ENCODE measurements at places on chromosomes 16 and 17.

- no peak for DNase-seq
Observed at GRCh38 chr16:27539120-27539519, 10.6 kb downstream of the GTF3C1 start.

- no peak for DNase-seq
Observed at GRCh38 chr16:53707671-53708070, 3.7 kb downstream of the FTO start.

DNA sequence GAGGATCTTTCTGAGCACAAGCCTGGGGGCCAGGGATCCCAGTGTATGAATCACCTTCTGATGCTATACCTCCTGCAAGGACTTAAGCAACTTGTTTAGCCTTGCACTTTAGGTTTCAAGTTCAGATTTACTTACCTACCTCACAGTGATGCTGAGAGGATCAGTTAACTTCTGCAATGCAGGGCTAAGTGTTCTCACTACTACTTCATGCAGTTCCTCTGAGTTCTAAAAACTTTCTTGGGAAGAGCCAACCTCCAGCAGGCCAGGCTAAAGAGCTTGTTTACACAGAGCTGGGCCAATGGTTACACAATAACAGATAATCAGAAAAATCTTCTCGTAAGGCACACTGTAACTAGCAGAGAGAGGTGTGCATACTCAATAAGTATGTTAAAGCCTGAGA, 13.0 kb downstream of the VEZF1 start:
- no peak for DNase-seq

DNA sequence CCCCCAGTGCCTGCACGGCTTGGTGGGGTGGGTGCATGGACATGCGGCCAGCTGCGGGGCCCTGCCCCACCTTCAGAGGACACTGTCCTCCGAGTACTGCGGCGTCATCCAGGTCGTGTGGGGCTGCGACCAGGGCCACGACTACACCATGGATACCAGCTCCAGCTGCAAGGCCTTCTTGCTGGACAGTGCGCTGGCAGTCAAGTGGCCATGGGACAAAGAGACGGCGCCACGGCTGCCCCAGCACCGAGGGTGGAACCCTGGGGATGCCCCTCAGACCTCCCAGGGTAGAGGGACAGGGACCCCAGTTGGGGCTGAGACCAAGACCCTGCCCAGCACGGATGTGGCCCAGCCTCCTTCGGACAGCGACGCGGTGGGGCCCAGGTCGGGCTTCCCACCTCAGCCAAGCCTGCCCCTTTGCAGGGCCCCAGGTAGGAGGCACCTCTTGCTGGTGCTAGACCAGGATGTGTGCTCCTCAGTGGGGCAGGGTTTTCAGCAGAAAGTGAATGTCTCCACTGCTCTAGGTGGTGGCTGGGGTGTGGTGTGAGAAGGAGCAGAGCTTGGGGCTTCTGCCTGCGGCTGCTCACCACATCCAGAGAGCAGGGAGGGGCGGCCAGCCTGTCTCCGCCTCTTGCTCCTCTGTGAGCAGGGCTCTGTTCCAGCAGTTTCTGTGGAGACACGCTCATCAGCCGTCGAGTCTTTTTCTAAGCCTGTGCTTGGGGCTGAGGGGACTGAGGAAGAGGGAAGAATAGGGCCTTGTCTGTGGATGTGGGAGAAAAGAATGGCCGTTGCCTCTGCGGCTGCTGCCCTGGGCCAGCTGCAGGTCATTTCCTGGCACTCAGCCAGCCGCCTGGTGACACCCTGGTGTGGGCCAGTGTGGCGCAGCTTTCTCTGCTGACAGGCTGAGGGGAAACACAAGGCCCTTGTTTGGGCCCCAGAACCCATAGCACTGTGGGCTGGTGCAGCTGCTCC, 2.2 kb downstream of the ZNF276 start:
- no peak for DNase-seq

DNA sequence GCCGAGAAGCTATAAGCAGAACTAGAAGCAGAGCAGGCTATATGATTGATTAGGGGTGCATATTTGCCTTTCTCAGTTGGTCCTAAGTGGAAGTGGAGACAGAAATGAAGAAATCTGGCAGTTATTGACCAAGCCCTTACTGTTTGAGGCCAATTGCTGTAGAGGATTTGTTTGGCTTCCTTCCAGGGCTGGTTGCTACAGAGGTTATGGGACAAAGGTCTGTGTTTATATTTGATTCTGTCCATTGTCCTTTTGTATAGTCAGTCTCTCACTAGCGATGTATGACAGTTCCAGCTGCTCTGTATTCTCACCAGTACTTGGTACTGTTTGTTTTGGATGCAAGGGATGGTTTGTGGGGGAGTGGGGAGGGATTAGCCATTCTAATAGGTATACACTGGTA, 7.3 kb upstream of the ALOX15 start:
- DNase-seq = peak; percentile 56

DNA sequence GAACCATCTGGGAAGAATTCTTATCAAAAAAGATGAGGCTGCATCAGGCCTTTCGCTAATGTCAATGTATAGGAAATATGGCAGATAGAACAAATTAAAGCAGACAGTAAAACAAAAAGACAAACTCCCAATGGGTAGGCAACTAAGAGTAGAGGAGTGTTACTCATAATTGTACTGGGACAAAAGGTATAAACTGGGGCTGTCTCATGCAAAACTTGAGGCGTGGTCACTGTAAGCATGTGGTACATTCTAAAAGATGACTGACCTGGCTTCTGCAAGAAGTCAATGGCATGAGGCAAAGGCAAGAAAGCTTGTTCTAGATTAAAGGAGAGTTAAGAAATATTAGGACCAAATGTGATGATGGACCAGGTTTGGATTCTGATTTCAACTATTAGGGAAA, 26.7 kb downstream of the SMIM36 start:
- no peak for DNase-seq

DNA sequence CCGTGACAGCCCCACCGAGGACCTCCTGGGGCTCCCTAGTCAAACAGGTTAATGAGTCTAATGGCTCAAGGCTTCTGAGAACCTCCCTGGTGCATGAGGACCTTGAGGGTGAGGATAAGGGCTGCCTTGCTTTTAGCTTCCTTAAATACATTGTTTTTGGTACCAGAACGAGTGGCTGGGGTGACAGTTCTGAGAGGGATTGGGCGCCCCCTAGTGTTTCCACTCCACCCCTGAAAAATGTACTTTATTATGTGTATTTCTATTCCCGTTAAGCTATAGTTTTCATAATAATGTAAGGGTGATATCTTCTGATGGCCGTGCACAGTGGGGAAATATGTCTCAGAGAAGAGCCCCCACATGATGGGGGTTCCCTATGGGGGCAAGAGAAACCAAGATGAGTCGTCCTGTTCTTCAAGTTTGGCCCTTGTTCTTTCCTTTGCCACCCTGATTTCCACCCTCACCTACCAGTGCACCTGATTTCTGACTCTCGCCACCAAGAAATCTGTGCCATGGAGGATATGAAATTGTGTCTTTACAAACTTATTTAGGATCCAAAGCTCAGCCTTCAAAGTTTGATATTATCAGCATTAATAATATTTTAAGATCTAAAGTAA, 14.5 kb upstream of the VWA3A start:
- peak; percentile 4 for DNase-seq

DNA sequence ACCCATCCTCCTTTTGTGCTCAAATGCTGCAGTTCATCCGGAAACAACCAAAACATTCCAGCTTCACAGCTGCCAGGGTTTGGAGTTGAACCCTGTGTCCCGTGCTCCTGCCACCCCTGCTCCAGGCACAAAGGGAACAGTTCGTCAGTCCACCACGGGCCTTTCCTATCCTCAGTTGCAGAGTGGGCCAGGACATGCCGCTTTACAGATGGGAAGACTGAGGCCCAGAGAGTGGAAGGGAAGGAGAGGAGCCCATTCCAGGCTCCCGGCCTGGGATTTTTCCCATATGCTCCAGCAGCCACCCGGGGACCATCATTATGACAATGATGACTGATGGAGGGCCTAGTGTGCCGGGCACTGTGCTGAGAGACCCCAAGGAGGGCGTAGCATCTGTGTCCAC, 27.6 kb downstream of the RAI1 start:
- DNase-seq = no peak

DNA sequence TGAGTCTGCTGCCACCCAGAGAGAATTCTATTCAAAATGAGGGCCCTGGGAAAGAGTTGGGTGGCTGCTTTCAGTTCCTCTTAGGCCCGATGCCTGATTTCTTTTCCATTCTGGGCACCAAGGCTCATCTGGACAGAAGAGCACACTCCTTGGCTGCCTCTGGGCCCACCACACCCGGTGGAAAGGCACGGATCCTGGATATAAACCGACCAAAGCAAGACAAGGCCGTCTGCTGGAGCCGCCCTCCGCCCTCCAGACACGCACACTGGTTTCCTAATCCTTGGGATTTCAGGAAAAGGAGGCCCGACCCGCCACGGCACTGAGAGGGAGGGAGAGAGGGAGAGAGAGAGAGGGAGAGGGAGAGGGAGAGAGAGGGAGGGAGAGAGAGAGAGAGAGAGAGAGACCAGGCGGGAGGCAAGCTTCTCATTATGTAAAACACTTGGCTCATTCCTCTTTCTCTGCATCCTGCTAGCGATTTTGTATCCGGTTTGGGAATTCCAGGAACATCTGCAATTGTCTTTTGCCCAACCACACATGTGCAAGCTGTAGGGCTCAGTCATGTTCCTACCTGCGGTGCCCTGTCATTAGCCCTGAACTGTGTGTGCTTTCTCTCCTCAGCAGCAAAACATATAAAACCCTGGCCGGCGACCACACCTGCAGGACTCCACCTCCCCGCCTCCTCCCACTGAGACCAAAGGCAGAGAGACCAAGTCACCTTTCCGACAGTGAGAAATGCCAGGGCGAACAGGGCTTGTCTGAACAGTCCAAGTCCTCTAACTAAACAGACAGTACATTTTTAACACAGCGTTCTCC, 347.2 kb downstream of the SOX9 start:
- DNase-seq = no peak

DNA sequence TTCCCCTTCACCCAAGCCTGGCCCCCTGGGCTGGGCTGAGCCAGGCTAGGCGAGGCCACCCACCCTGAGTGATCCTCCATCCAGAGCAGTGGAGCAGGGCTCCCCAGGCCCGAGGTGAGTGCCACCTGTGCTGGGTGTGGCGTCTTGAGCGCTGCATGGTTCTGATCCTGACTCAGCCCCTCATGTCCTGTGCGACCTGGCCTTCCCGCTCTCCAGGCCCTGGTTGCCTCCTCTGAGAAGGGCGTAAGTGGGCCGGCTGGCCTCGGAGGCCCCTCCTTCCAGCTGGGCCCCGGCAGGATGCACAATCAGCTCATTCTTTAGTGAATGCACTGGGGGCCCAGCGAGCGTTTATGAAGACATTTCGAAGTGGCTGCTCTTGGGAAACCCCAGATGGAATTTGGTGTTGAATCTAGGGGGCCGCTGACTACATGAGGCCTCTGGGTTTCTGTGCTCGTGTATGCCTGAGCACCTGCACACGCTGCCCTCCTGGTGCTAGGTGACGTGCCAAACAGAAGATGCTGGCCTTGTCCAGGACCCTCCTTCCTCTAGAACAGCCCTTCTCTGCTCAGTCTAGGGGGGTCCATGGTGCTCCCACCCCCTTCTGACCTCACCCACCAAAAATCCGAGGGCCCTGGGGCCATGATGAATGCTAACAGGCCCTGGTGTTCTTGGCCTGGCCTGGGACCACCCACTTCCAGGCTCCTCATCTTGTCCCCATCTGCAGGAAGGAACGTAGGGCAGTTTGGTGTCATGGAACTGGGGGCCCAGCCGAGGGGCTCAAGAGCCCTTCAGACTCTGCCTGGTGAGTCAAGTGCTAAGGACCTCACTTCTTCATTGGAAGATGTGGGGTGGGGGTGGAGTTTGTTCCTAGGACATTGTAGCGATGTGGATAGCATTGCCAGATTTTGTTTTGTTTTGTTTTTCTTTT, 3.6 kb upstream of the TMEM92 start:
- no peak for DNase-seq

DNA sequence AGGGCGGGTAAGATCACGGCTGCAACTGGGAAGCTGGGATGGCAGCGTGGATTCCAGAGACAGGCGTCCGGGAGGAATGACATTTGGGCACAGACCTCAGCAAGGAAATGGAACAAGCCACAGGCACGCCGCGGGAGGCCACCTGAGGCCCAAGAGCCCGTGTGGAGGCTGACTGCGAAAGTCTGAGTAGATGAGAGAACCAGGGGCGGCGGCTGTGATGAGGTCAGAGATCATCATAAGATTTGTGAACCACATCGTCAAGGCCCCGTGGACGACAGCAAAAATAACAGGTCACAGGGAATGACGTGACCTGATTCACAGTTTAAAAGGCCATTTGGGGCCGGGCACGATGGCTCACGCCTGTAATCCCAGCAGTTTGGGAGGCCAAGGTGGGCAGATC, 48.2 kb downstream of the MRM3 start:
- no peak for DNase-seq

DNA sequence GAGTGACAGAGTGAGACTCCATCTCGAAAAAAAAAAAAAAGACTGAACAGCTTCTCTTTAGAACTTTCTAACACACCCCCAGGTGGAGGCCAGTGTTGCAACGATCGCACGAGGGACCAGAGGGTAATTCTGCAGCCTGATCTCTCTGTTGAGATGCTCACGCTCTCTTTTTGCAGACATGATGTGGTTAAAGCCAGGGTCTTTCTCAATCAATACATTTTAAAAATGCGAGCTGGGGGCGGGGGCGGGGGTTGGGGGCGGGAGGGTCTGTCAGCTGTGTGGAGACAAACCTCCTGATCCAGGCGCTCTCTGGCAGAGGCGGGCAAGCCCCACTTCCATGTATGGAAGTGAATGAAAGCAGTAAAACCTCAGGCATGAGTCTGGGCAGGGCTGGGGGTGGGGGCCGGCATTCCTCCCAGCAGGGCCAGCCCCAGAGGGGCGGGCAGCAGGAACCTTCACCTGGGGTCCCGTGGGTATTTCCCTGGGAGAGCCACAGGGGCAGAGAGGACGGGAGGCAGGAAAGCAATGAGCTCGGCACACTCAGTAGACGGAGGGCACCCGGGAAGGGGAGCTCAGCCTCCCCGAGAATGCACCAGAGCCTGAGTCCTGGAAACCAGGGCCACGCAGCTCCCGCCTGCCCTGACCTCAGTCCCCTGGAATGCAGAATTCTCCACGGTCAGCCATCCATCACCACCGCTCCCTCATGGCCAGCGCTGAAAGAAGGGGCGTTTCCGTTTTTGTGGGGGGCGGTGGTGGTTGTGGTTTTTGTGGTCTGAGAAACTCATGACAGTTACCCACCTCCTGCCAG, 28.0 kb downstream of the NXN start:
- peak; percentile 42 for DNase-seq

DNA sequence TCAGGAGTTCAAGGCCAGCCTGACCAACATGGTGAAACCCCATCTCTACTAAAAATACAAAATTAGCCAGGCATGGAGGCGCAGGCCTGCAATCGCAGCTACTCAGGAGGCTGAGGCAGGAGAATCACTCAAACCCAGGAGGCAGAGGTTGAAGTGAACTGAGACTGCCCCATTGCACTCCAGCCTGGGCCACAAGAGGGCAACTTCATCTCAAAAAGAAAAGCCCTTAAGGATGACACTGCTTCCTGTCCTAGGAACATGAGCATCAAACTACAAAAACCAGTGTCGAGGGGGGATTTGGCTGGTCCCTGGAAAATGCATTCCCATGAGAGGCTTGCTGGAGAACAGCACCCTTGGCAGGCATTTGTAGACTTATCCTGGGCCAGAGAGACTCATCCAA, 449.5 kb upstream of the PSMD7 start:
- no peak for DNase-seq

GRCh38 chr17:4536742-4537411, 18.3 kb downstream of the MYBBP1A start:
- peak; percentile 47 for DNase-seq

Measured in HL-60 (cell line).